ENCODE measurements at places on chromosomes 6 and 20. TPM values are rescaled to one million over a fixed set of nuclear protein-coding genes. Genes with fewer than 3 reads are reported as not detected.
A peak's percentile ranks its signal among the peaks of the same experiment; 100 is the strongest.

GRCh38 chr6:66605011-66605410 is 898.0 kb upstream of the EYS start:
- no peak overlapping the region for H3K27ac ChIP-seq
- H3K27me3 ChIP-seq = no peaks in the 10 kb centered on the region
- H3K36me3 ChIP-seq = no peaks in the 10 kb centered on the region

- H3K4me1 ChIP-seq = peaks cover 3% of the 10 kb centered on the region
- H3K27me3 ChIP-seq = no peaks in the 10 kb centered on the region
- no peak for DNase-seq
- no peak overlapping the region for H3K27ac ChIP-seq
- no peak overlapping the region for H3K4me3 ChIP-seq
Measured at GRCh38 chr20:43681991-43682410, 15.1 kb downstream of the MYBL2 start.

- peak overlapping the region; percentile 85 for H3K27ac ChIP-seq
- H3K36me3 ChIP-seq = peaks cover 21% of the 10 kb centered on the region
- H3K27me3 ChIP-seq = peaks cover 10% of the 10 kb centered on the region
Measured at GRCh38 chr20:652615-653109, 338 bp downstream of the SRXN1 start.

Gene TMEM30A
- total RNA-seq = 39.9 TPM

GRCh38 chr6:27862396-27863066 is 49.7 kb downstream of the OR2B2 start:
- H3K36me3 ChIP-seq = peaks cover 10% of the 10 kb centered on the region
- no peak overlapping the region for H3K4me3 ChIP-seq
- DNase-seq = no peak
- no peak overlapping the region for H3K27ac ChIP-seq
- H3K4me1 ChIP-seq = peaks cover 31% of the 10 kb centered on the region

Gene KCNS1
- total RNA-seq = 0.49 TPM

- no peaks in the 10 kb centered on the region for H3K36me3 ChIP-seq
- no peak overlapping the region for H3K27ac ChIP-seq
- H3K4me3 ChIP-seq = no peak overlapping the region
- H3K27me3 ChIP-seq = peaks cover 28% of the 10 kb centered on the region
- peaks cover 14% of the 10 kb centered on the region for H3K4me1 ChIP-seq
Measured at GRCh38 chr6:138545621-138545980, 46.3 kb upstream of the NHSL1 start.

- peaks cover 11% of the 10 kb centered on the region for H3K4me1 ChIP-seq
- no peak overlapping the region for H3K4me3 ChIP-seq
- no peaks in the 10 kb centered on the region for H3K27me3 ChIP-seq
- H3K36me3 ChIP-seq = peaks cover 6% of the 10 kb centered on the region
- peak; percentile 68 for DNase-seq
Measured at GRCh38 chr6:34391786-34392496, 528 bp downstream of the NUDT3 start.

- H3K27me3 ChIP-seq = peaks cover 13% of the 10 kb centered on the region
- no peak overlapping the region for H3K4me3 ChIP-seq
- no peaks in the 10 kb centered on the region for H3K4me1 ChIP-seq
- no peaks in the 10 kb centered on the region for H3K36me3 ChIP-seq
Measured at GRCh38 chr6:119122336-119122735, 43.9 kb upstream of the FAM184A start.

DNA sequence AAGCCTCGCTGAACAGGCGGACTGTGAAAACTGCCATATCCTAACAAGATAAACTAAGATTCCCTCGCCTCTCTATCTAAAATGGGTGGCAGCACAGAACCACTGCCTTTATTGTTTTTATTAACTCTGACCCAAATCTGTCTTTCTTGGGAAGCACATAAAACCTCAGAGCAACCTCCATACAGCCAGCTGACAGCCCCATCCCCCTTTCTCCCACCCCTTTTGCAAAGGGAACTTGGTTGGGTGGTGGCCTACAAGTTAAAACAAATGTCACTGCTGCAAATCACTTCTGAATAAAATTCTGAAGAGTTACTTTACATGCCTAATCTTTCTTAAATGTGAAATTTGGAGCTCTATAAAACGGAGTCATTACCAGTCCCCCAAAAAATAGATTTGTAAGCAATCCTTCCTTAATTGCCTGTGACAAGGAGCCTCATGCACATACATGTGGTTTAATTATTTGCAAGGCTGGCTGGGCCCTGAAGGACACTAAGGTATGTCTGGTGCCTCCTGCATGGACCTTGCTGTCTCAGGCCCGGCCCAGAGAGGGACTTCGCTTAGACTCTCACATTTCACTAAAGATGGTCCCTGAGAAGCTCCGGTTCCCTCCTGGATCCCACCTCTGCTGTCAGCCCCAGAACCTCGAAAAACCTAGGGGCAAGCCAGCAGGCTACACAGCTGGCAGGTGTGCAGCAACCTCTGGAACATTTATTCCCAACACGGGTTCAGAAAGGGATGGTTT is 21.7 kb downstream of the PXDC1 start:
- no peak overlapping the region for H3K27ac ChIP-seq
- no peak for DNase-seq
- peaks cover 2% of the 10 kb centered on the region for H3K4me1 ChIP-seq
- peaks cover 8% of the 10 kb centered on the region for H3K27me3 ChIP-seq
- no peaks in the 10 kb centered on the region for H3K36me3 ChIP-seq

GRCh38 chr20:25204550-25205276 is 9.2 kb downstream of the ENTPD6 start:
- no peak overlapping the region for H3K27ac ChIP-seq
- DNase-seq = peak; percentile 29
- H3K36me3 ChIP-seq = peaks cover 9% of the 10 kb centered on the region
- H3K4me1 ChIP-seq = peaks cover 6% of the 10 kb centered on the region

Gene POPDC3
- total RNA-seq = not detected

DNA sequence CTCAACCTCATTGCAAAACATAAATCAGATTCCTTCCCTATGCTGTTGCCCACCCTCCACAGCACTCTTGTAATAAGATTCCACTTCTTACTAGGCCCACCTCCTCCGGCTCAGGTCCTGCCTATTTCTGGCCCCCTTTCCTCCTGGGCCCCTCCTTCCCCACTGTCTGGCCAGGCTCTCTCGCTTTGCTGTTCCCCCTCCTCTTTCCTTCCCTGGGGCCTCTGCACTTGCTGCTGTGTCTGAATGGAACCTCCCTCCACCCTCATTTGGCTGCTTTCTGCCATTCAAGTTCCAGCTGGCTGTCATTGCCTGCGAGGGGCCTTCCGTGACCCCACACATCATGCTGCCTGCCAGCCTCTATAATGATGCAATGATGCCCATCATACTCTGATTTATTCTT is 38.9 kb downstream of the ARHGAP40 start:
- no peak overlapping the region for H3K27ac ChIP-seq
- no peak for DNase-seq
- no peaks in the 10 kb centered on the region for H3K36me3 ChIP-seq
- H3K4me3 ChIP-seq = no peak overlapping the region
- H3K4me1 ChIP-seq = no peaks in the 10 kb centered on the region

DNA sequence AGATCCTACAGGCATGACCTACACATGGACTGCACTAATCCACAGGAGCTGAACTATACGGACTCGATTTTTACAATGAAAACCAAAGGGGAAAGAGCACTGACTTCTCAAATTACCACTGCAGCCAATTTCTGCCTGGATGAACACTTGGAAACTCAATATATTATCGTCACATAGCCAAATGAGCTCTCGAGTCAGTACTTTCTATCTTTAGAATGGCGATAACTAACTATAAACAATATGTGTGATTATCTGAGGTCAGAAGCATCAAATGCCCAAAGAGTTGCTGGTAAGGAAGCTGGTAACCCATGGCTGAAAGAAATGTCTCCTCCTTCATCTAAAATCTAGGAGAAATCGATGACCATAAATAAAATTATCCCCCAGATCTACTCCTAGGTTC is 86.7 kb downstream of the KIF16B start:
- no peaks in the 10 kb centered on the region for H3K27me3 ChIP-seq
- no peaks in the 10 kb centered on the region for H3K4me1 ChIP-seq
- H3K36me3 ChIP-seq = no peaks in the 10 kb centered on the region
- no peak for DNase-seq
- no peak overlapping the region for H3K27ac ChIP-seq
- no peak overlapping the region for H3K4me3 ChIP-seq

DNA sequence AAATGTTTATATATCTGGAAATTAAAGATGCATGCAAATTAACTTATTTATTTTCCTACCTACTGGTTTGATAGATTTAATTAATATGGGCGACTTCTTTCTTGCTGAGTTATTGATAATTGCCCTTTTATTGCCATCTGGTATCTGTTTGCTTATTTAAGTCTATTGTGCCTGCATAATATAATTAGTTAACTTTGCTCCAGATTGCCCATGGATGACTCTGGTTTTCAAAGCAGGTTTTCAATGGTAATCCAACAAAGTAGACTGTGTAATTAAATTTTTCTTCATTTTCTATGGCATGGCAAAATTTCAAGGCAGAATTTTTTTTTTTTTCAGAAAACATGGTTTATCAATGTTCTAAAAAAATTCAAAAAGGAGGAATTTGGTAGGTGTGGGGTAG is 1092.0 kb downstream of the GRIK2 start:
- no peaks in the 10 kb centered on the region for H3K27me3 ChIP-seq
- no peaks in the 10 kb centered on the region for H3K4me1 ChIP-seq
- no peak overlapping the region for H3K27ac ChIP-seq
- no peak for DNase-seq
- no peak overlapping the region for H3K4me3 ChIP-seq
- no peaks in the 10 kb centered on the region for H3K36me3 ChIP-seq

- H3K4me1 ChIP-seq = peaks cover 59% of the 10 kb centered on the region
- DNase-seq = no peak
- H3K27me3 ChIP-seq = no peaks in the 10 kb centered on the region
- H3K27ac ChIP-seq = peak overlapping the region; percentile 33
- H3K4me3 ChIP-seq = no peak overlapping the region
Measured at GRCh38 chr20:47543006-47543431, 41.3 kb downstream of the NCOA3 start.

DNA sequence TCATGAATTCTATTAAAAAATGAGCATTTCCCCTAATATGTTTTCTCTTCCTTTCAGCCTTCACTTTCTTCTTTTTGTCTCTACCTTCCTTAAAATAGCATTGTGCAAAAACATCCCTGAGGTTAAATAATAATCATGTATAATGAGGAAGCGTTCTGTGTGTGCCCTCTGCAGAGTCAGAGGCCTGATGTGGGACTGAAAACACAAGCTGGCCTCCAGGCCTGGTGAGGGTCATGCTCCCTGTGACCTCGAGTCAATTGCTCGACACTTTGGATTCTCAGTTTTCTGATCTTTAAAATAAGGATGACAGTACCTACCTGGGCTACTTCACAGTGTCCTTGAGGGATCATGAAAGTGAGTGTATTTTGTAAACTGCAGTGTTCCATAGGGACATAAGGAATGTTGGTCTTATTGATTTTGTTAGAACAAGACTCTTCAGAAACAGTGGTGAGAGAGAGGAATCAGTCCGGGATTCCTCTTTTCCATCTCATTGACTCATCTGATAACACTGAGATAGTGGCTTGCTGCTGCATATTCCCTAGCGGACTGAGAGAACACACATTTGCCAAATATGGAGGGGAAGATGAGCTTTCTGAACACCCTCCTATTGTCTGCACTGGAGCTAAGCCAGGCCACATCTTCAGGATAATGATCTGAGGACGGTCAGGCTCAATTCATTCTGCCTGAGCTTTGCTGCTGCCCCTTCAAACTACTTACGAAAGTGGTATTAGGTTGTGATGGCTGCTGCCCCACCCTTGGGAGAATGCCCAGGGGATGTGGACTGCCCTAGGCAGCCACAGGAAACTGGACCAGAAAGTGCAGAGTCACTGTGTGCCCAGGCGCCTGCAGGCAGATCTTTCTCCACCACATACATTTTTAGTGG is 39.6 kb upstream of the PDE7B start:
- no peak overlapping the region for H3K4me3 ChIP-seq
- no peaks in the 10 kb centered on the region for H3K27me3 ChIP-seq
- no peaks in the 10 kb centered on the region for H3K4me1 ChIP-seq
- no peak for DNase-seq
- no peaks in the 10 kb centered on the region for H3K36me3 ChIP-seq

GRCh38 chr20:40646813-40647212 is 42.2 kb downstream of the MAFB start:
- H3K36me3 ChIP-seq = no peaks in the 10 kb centered on the region
- no peak overlapping the region for H3K4me3 ChIP-seq
- peaks cover 7% of the 10 kb centered on the region for H3K27me3 ChIP-seq
- no peak overlapping the region for H3K27ac ChIP-seq
- no peaks in the 10 kb centered on the region for H3K4me1 ChIP-seq
